ENCODE measurements at places on chromosomes 3 and 15. TPM values are rescaled to one million over a fixed set of nuclear protein-coding genes. Genes with fewer than 3 reads are reported as not detected.

Gene IL5RA
- total RNA-seq, result not detected

- 0 out of 2 replicates have a peak, but pooled peaks cover 4% of the 10 kb centered on the region for H3K4me1 ChIP-seq
- H3K27me3 ChIP-seq, result peaks cover 19% of the 10 kb centered on the region
- no peak overlapping the region for H3K27ac ChIP-seq
- peak overlapping the region; percentile 50 for H3K4me3 ChIP-seq
Measured at GRCh38 chr3:69540706-69541581, 155.1 kb upstream of the FRMD4B start.

DNA sequence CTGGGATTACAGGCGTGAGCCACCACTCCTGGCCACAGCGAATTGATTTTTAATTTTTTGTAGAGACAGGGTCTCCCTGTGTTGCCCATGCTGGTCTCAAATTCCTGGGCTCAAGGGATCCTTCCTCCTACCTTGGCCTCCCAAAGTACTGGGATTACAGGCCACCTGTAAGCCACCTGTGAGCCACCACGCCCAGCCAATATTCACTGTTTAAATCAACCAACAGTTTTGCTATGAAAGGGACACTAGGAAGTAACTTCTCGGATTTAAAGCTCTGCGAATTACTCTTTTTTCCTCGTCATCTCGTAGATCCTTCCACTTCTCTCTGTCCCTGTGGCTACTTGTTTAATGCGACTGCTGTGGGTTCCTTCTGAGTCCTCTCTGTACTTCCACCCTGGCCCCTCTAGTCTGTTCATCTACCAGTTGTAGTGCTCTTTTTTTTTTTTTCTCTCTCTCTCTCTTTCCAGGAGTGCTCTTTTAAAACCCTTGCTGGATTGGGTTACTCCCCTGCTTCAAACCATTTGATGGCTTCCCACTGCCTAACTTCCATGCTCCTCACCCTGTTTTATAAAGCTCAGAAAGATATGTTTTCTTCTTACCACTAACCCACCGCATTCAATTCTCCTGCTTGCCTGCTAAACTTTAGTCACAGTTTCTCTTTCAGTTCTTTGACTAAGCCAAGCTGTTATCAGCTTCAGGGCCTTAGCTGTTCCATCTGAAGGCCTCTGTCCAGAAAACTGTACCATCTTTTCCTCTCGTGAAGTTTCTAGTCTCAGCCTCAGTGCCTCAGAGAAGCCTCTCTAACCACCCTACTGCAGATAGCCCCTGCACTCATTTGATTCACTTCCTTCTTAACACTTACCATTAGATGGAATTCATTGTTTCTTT is 12.4 kb downstream of the RTF1 start:
- H3K27ac ChIP-seq, result no peak overlapping the region
- no peaks in the 10 kb centered on the region for H3K36me3 ChIP-seq
- H3K4me3 ChIP-seq, result no peak overlapping the region
- no peaks in the 10 kb centered on the region for H3K4me1 ChIP-seq
- DNase-seq, result no peak

- H3K27ac ChIP-seq, result no peak overlapping the region
- no peak overlapping the region for H3K4me3 ChIP-seq
- no peak for DNase-seq
- H3K36me3 ChIP-seq, result no peaks in the 10 kb centered on the region
- H3K27me3 ChIP-seq, result no peaks in the 10 kb centered on the region
Measured at GRCh38 chr15:68272721-68273271, 4.7 kb upstream of the FEM1B start.

GRCh38 chr15:68292967-68293366 is 15.4 kb downstream of the FEM1B start:
- H3K27ac ChIP-seq, result no peak overlapping the region
- no peaks in the 10 kb centered on the region for H3K27me3 ChIP-seq
- H3K4me3 ChIP-seq, result no peak overlapping the region
- H3K36me3 ChIP-seq, result peaks cover 42% of the 10 kb centered on the region

DNA sequence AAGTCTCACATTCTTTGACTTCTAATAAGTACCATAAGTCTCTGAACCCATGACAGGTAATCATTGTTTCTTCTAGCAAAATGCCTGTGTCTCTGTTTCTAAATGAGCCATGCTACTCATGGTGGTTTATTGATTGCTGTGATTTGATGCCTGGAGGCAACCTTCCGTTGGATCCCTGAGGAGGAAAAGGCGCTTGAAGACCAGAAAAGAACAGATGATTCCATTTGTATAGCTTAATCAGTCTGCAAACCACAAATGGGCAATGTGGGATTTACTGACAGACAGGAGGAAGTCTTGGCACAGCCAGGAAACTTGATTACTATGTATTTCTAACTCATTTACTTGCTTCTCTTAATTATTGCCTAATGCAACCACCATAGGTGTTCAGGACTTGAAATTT is 103.1 kb upstream of the MRPL3 start:
- no peaks in the 10 kb centered on the region for H3K36me3 ChIP-seq
- no peaks in the 10 kb centered on the region for H3K27me3 ChIP-seq
- DNase-seq, result no peak
- no peak overlapping the region for H3K4me3 ChIP-seq

DNA sequence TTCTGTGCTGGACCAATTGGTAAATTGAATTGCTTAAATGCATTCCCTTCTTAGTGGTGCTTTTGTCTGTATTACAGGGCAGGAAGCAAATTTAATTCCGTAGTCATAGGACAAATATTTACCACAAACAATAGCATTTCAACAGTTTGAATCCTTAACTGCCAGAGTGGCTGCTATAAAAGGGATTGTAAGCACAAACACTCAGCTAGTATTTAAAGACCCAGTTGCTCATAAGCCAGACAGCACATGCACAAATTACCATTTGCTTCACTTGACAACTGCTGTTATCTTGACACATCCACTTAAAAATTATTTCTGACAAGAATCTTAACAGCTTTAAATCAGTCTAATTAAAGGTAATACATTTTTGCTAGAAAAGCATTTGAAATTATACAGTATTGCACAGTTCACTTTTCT is 490.2 kb upstream of the ADAMTS9 start:
- DNase-seq, result no peak
- no peak overlapping the region for H3K4me3 ChIP-seq
- no peaks in the 10 kb centered on the region for H3K36me3 ChIP-seq
- H3K4me1 ChIP-seq, result no peaks in the 10 kb centered on the region

GRCh38 chr3:169494982-169495381 is 168.5 kb downstream of the MECOM start:
- DNase-seq, result no peak
- no peaks in the 10 kb centered on the region for H3K36me3 ChIP-seq
- no peaks in the 10 kb centered on the region for H3K4me1 ChIP-seq
